ENCODE measurements at places on chromosomes 1 and 21.

- ATAC-seq, result no peak
These were observed 92.5 kb downstream of the CDC42BPA start for GRCh38 chr1:227225715-227226346.

GRCh38 chr1:241677201-241677600 is 25.1 kb downstream of the WDR64 start:
- ATAC-seq, result peak; percentile 98

DNA sequence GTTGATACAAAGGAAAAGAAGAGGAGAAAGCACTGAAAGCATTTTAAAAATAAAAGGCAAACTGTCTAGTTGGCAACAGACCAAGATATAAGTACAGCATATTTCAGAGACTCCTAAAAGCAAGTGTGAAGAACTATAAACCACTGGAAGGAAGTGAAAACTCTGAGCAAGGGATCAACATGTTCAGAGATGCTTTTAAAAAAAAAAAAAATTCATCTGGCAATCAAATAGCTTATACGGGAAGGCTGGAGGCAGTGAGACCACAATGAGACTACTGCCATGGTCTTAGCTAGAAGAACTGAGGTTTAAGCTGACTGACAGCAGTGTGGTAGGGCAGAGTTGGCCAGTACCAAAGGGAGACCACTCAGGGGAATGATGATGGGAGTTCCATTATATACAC is 124.3 kb downstream of the VAV3 start:
- ATAC-seq, result no peak

GRCh38 chr1:23188434-23188884 is 19.8 kb upstream of the LUZP1 start:
- ATAC-seq, result no peak

- ATAC-seq, result no peak
These were observed at the start of gene LENEP for GRCh38 chr1:154993572-154994268. LENEP (plus strand) TSS chr1:154993586; CDS start chr1:154993608, 22 bp downstream.

DNA sequence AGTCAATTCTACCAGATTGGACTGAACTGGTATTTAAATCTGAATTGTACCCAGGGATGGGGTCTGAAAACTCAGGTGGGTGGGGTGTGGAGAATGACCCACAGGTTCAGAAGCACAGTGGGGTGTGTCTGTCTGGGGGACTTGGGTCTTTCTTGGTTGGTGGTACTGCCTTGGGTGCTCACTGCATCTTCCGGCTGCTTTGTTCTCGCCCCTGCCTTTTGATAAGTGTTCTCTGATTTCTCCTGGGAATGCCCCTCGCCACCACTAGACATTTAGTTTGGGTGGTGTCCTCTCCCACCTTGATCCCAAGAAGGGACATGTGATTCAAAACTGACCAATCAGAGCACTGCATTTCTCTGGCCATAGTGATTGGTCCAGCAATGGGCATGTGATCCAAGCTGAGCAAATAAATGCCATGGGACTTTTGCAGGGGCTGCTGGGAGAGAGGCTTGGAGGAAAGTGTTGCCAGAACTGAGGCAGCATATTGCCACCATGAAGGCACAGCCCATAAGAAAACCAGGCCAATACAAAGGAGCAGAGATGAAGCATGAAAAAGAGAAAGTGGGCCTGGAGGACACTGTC is 270.5 kb downstream of the NPHP4 start:
- ATAC-seq, result no peak

DNA sequence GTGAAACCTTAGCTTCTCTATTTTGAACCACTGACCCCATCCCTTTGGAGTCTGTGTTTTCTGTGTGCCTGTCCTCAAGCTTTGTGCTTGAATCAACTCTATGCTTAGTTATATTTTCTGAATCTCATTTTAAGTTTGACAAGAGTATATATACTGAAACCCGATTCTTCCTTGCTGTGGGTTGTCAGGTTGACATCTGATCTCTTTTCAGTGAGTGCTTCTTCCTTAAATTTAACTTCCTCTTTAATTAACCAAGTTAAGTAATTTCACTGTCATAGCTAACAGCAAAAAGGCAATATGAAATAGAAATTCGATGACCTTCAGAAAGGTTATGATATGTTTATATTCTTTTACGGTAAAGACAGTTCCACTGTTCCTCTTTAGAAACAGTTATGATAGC is 69.4 kb downstream of the C1orf21 start:
- ATAC-seq, result no peak

DNA sequence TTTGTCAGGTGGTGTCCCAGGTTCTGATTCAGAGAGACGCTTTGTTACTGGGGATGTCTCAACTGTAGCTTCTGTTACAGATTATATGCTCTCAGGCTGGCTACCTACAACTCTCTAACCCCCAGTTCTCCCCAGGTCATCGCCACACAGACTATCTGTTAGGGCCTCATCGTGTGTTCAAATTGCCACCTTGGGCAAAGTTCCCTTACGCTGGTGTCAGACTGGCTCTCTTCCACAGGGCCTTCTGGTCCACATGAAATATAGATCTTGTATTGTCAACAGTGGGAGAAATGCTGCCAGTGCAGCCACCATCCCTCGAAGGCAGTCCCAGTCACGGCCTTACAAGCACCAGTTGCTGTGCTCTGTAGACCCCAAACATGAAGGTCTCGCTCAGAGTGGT is 15.3 kb downstream of the FMO4 start:
- no peak for ATAC-seq

DNA sequence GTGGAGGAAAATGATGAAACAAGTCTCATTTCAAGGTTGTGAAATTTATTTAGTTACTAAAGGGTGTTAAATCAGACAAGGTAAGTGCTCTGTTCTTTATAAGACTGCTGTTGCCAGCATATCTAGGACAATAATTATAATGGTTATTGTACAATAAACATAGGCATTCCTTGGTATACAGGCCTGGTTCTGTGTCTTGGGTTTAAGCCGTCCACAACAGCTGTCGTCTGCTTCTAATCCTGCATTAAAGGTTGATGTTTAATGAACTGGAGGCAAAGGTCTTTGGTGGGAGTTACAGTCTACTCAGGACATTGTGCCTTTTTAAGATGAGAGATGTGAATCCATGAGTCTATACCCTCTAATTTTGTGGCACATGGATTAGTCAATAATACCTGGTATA is 23.4 kb upstream of the FMO4 start:
- no peak for ATAC-seq

DNA sequence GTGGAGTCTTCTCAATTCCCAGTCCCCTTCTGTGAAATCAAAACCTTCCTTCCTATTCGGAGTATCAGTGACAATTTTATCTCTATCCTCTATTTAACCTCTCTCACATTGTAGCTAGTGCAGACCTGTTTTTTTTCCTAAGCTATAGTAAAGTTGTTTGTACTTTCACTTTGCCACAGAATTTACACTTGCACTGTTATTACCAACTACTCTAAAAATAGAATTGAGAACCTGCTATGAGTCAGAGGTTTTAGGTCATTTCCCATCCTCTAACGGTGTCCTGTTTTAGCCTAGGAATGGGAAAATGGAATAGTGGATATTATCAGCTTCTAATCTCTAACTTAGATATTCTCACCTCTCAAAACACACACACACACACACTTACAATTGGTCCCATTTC is 862.7 kb downstream of the NCAM2 start:
- no peak for ATAC-seq

- ATAC-seq, result no peak
These were observed 123.7 kb downstream of the SMYD2 start for GRCh38 chr1:214404571-214405213.

DNA sequence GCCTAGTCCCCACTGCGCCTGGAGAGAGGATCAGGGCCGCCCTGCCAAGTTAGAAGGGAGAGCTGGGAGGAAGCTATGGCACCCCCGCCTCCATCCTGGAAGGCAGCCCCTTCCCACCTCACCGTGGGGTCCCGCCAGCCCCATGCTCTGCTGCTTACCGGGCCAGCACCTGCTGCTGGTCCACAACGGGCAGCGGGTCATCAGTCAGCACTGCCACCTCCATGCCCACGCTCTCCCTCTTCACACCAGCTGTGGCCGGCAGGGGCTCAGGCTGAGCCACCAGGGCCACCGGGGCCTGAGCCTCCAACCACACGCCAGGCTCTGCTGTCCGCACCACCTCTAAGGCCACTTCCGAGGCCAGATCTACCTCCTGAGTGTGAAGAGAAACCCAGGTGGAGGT is 23.5 kb upstream of the DDOST start:
- ATAC-seq, result no peak

GRCh38 chr1:244634546-244634945 is 18.4 kb upstream of the DESI2 start:
- ATAC-seq, result no peak

- ATAC-seq, result no peak
These were observed 69.5 kb downstream of the UBE2T start for GRCh38 chr1:202272103-202272845.

DNA sequence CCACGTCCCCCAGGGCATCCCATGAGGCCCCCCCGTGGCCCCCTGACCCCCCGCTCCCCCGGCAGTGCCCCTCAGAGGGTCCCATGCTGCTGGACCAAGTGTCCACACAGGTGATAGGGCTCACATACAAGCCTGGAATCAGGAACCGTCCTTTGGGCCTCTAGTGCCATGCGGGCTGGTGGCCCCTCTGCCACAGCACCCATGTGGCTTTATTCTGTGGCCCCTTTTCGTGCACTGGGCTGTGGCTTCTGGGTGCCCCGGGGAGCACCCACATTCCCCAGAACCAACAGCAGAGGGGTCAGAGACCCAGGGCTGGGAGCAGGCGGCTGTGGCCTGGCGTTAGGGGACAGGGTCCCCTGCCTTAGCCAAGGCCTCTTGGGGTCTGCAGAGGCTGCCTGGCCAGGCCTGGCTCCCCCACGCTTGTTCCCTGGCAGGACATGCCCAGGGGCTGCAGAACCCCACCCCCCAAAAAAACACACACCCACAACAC is 31.7 kb downstream of the SLC19A1 start:
- ATAC-seq, result no peak

DNA sequence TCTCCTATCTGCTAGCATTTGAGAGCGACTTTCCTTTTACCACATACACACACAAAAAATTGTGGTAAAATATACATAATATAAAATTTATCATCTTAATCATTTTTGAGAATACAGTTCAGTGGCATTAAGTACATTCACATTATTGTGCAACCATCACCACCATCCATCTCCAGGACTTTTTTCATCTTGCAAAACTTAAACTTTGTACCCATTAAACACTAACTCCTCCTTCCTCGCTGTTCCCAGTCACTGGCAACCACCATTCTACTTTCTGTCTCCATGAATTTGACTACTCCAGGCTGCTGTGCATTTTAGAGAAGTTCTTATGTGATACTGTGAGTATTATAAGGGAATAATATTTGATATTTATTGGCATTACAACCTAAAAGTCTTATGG is 181.3 kb downstream of the C1orf21 start:
- ATAC-seq, result no peak

DNA sequence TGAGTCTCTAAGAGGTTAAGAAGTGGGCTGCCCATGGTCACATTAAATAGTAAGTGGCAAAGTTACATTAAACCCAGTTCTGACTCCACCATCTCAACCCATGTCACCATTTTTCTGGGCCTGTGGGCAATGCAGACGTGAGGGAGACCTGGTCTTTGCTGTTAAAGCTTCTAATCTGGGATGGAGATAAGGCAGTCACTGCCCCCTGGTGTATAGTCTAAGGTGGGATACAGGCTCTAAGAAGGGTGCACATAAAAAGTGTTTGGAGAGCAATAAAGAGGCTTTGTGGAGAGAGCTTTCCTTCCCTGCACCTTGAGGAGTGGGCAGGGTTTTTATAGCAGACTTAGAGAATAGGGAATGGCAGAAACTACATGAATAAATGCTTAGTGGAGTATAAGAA is 141.3 kb downstream of the ROR1 start:
- no peak for ATAC-seq

- no peak for ATAC-seq
These were observed 34.5 kb downstream of the SPATA21 start for GRCh38 chr1:16402742-16403141.

GRCh38 chr1:190479050-190479397 is 1.4 kb upstream of the BRINP3 start:
- ATAC-seq, result no peak
